ENCODE measurements at places on chromosomes 2 and 18.

GRCh38 chr2:925309-925708 lies 25.3 kb upstream of the SNTG2 start:
- DNase-seq = no peak

- no peak for DNase-seq
Observed at GRCh38 chr2:138493334-138493733, 8.2 kb upstream of the SPOPL start.

DNA sequence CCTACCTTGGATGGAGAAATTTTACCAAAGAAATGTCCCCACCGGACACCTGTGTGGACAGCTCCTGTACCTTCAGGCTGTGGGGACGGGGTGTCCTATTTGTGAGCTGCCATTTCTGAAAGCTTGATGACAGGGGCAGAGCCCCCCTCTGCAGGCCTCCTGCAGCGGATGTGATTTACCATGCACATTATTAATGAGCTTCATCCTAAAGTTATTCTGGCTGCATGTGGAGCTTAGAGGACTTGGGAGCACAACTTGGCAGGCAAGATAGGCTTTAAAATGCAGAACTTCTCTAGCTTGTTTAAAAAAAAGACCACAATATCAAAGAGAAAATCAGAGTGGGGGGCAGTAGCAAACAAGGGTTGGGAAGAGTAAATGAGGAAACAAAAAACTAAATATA lies 350.0 kb upstream of the KLHL29 start:
- DNase-seq = no peak

DNA sequence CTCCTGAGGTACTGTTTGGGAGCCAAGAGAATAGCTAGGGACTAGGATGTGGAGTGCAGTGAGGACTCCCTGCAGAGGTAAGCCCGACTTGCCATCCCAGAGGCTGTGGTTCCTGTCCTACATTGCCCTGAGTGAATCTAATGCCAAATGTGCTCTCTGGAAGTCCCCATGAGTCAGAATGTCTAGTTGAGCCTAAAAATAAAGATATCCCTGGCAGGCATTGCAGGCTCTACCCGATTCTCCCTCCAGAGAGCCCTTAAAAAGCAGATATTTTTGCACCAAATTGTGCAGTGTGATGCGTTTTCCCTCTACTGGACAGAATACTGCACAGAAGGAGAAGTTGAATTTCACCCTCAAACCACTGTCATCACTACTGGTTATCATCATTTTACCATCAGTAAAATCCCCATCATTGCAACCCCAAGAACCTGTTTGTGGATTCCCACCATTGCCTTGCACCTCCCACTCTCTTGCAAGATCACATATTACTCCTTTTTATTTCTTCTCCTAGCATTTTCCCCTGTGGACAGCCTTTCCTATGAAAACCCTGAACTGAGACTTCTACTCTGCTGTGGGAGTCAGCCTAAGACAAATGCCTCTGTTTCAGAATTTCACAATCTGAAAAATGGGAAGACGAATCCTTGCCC lies 98.0 kb downstream of the MARCHF4 start:
- DNase-seq = peak; percentile 49

- DNase-seq = no peak
Observed at GRCh38 chr2:179177694-179178093, 86.9 kb downstream of the SESTD1 start.

DNA sequence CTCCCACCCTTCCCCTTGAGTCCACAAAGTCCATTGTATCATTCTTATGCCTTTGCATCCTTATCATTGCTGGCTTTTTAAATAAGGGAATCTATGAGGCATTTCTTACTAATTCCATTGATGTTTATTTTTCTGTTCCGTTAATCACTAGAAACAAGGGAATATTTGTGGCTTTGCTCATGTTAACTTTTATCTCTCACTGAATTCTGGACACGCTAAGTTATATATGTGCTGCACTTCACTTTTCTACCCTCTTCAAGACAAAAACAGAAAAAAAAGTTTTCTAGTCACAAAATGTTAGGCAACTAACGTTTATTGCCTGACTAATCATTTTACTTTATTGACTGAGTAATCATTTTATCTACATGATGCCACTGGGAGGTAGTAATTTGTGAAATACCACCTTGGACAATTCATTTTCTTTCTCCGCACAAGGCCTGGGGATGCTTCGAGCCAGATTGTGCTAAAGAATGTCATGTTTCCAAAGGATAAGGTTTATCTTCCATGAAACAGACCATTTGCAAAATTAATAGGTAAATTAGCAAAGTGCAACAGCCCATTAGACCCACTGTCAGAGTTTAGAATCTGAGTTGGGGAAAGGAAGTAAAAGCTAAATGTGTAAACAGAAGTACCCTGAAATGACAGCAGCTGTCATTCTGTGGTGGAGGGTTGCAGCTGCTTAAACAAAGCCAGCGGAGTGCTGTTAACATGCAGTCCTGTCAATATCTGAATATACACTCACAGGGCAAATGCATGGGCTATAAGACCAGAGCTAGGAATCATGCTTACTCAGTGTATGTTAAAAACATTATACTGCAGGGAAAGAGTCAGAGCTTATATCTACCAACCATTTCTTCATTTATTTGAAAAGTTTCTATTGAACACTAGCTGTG lies 658.7 kb downstream of the CNTNAP5 start:
- no peak for DNase-seq

GRCh38 chr2:17482651-17483050 lies 35.6 kb downstream of the RAD51AP2 start:
- DNase-seq = no peak

- DNase-seq = no peak
Observed at GRCh38 chr2:13260402-13260801, 543.7 kb downstream of the TRIB2 start.

GRCh38 chr2:195461010-195461409 lies 196.0 kb upstream of the SLC39A10 start:
- DNase-seq = no peak

DNA sequence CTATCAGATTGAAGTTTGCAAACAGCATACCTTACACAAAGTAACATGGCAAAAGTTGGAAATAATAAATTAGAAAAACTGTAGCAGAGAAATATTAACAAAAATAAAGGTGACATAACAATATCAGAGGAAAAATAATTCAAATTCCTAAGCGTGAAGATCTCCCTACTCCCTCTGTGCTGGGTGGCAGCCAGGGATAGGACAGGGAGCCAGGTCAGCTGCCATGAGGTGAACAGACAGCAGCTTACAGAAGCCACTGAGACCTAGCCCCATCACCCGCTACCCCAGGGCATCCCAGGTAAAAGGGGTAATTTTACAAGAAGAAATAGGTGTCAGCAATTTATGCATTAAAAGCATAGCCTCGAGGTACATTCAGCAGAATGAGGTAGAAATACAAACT lies 423.8 kb upstream of the HS6ST1 start:
- DNase-seq = no peak

DNA sequence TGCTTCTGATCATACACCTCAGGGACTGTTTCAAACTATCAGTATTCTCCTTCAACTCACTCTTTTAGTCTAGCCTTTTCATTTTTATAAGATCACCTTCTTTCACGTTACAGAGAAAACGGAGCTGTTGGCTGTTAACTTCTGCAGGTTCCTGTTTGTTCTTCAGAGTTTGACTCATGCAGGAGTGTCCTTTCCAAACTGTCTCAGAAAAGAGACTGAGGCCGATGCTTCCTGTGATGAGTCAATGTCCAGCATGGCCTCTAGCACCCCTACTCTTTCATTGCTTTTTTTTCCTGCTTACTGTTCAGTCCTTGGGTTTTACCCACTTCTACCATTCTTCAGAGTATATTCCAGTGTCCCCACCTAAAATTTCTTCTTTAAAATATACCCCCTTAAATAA lies 240.8 kb upstream of the RGPD4 start:
- DNase-seq = no peak
